ENCODE measurements at places on chromosomes 2 and 18.
A peak's percentile ranks its signal among the peaks of the same experiment; 100 is the strongest.

DNA sequence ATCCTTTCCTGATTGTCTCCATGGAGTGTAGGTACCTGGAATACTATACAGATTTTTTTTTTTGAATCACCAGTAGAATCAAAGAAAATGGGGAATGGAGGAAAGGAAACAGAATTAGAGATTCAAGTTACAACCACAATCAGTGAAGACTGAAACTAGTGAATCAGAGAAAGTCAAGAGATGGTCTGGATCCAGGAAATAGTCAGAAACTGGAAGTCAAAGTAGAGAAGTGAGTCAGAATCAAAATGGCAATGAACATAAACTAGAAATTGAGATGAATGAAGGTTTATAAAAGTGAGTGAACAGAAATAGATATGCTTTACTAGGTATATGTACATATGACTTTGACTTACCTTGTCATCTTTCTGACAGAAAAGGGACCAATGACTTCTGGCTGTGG, 579.0 kb downstream of the PLCL1 start:
- DNase-seq, result no peak

- no peak for DNase-seq
Observed at GRCh38 chr18:8616028-8616401, 6.8 kb downstream of the RAB12 start.

DNA sequence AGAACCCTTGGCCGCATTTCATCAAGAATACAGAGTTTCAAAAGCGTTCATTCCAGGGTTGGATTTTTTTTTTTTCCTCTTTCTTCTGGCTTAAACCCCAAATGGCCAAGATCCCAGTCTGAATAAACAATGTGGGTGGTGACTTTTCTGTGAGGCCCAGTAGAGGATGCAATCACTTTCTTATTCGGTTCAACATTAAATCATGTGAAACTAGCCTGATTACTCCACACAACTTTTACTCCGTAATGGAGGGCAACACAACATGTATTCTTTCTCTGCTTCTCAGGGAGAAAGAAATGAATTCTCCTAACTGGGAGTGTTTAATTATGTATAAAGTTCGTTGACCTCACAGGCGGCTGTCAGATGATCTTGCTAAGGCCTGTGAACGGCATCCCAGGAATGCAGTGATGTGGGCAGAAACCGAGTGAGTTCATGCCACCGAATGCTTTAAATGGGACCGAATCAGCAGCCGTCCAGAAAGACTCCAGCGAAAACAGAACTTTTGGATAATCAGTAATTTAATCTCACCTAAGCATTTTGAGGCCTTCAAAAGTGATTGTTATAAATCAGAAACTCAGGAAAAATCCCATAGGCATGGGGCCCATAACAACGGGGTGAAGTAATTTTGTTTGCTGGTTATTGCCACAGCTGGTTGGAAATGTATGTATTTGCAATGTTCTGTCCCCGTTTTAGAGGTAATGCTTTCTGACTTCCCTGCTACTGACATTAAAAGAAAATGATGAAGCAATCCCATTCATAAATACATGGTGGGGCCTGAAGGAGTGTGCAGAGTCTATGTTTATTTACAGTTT, 81.5 kb downstream of the BCL2 start:
- peak; percentile 56 for DNase-seq

DNA sequence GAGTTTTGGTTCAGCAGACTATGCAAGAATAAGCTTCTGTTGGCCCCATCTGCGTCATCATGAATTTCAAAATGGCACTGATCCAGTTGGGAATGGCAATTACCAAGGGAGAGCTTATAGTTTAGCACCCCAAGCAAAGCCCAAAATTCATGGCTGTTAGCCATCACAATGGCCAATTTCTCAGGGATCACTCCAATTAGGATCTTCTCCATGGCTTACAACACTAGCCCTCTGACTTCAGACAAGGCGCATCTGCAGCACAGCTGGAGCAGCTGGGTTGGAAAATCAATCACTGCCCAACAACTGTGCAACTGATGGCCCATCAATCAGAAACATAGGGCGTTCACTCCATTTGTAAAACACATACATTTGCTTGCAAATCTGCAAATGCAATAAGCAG, 273.6 kb downstream of the SRBD1 start:
- no peak for DNase-seq

DNA sequence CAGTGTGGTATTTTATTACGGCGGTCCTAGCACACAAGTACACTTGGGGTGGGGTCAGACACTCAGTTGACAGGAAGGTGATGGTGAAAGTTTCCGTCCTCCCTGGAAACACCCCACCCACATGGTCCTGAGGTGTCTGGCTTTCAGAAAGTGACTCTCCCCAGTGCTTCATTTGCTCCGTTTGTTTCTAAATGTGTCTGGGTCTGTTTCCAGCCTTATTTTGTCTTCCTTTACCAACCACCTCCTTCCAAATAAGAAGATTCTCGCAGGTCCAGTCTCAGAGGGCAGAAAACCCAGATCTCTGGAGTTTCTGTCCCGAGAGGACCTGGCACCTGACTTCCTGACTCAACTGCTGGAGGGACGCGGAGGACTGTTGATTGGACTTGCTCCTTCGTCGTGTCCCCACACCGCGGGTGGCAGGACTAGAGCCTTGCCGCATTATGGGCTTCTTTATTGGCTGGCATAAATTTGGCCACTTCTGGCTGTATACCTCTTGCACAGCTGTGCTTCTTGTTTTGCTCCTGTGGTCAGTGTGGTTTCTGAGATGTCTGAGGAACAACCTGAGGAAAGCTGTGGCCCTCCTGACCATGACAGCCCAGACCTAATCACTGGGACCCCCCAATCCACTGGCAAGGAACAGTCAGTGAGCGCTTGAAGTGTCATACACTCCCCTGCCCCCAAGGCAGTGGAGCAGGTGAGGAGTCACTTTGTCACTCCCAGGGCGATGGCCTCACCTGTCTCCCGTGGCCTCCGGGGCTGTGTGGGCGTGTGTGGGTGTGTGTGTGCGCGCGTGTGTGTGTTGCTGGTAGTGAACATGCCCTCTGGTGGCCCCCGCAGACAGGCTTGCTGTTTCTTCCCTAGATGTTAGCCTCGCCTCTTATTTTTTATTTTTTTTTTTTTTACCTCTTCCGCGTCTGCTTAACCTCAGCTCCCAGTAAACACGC, 45.6 kb downstream of the MEX3C start:
- no peak for DNase-seq

DNA sequence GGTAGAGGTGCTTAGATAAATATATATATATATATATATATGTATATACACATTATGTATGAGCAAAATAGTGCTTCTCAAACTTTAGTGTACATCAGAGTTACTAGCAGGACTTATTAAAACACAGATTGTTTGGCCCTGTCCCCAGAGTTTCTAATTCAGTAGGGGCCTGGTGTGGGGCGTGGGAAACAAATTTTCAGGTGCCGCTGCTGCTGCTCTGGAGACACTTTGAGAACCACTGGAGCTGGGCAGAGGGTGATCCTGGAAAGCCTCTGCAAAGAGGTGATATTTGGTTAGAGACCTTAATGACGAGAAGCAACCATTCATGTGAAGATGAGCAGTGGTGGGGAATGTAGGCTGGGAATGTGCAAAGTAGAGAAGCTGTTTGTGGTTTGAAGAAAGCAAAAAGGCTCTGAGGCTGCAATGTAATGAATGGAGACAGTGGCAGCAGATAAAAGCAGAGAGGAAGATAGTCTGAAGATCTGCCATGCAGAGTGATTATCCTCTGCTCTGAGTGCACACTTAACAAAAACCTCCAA, 142.9 kb downstream of the PLCL1 start:
- DNase-seq, result no peak

GRCh38 chr2:60837123-60837522, 44.3 kb upstream of the REL start:
- DNase-seq, result no peak

DNA sequence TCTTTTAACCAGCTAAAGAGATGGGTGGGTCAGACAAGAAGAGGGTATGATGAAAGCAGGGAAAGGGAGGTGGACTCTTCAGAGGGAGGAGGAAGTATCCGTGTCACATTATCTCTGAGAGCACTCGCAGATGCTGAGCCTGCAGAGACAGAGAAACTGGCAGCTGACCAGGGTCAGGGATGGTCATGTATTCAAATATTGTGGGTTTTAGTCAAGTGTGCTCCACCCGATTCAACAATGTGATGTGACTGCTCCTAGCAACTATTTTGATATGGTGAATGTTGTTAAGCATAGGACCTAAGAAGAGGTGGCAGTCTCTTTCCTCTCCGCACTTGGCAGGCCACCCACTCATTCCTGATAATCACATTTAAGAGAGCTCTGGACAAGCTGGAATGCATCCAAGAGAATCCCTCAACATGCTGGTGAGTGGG, 1.3 kb upstream of the CLIP4 start:
- no peak for DNase-seq

GRCh38 chr2:204357286-204357685, 188.0 kb upstream of the PARD3B start:
- no peak for DNase-seq

- no peak for DNase-seq
Observed at GRCh38 chr2:135783439-135783838, 41.8 kb downstream of the UBXN4 start.

- no peak for DNase-seq
Observed at GRCh38 chr2:171185941-171186340, 25.2 kb upstream of the TLK1 start.

- no peak for DNase-seq
Observed at GRCh38 chr2:18487106-18487913, 73.1 kb downstream of the RDH14 start.

DNA sequence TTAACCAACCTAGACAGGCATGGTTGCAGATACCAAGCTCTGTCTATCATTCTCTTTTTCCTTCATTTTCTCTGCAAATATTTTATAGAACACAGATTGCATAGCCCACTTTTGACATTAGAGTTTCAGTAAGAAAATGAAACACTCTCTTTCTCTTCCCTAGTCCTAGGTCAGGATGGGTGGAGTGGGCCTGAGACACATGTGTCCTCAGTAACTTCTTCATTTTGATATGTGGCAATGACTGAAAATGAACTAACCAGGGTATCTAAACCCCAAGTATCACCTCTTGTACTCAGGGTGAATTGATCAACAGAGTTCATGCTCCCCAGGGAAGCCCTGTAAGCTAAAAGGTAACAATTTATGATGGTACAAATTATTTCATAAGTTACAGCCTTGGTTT, 37.0 kb upstream of the KYNU start:
- DNase-seq, result no peak

- no peak for DNase-seq
Observed at GRCh38 chr2:96143848-96144480, 1.3 kb downstream of the DUSP2 start.

GRCh38 chr18:69031571-69031970, 233.7 kb downstream of the CCDC102B start:
- DNase-seq, result no peak

DNA sequence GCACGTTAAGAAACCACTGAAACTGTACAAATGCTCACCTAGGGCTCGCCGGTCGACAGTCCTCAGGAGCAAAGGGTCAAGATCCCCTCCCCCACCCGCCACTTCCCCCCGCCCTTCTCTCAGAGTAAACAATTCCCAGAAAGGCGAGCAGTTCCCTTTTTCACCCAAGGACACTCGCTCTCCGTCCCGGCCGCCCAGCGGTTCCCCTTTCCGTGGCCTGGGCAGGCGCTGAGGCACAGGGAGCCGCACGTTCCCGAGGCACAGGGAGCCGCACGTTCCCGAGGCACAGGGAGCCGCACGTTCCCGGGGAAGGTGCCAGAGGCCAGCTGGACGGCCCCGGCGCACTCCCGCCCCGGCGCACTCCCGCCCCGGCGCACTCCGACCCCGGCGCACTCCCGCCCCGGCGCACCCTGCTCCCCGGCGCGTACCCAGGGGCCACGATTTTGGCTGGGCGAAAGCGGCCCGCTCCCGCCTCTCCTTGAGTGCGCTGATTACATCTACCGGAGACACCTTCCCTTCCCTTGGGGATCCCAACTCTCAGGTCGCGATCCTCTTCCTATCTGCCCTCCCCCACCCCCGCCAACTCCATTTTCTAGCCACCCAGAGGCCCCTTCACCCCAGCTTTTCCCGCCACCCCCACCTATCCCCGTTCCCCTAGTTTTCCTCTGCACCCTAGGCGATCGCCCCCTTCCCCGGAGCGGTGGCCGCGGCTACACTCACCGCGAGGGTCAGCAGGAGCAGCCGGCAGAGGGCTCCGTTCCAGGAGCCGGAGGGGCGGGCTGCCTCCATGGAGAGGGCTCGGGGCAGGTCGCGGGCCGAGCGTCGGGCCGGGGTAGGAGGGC, 817 bp downstream of the DSC2 start:
- no peak for DNase-seq

- DNase-seq, result no peak
Observed at GRCh38 chr2:174312581-174313234, 22.0 kb upstream of the SP9 start.

GRCh38 chr2:99959261-99960014, 183.0 kb downstream of the AFF3 start:
- no peak for DNase-seq

DNA sequence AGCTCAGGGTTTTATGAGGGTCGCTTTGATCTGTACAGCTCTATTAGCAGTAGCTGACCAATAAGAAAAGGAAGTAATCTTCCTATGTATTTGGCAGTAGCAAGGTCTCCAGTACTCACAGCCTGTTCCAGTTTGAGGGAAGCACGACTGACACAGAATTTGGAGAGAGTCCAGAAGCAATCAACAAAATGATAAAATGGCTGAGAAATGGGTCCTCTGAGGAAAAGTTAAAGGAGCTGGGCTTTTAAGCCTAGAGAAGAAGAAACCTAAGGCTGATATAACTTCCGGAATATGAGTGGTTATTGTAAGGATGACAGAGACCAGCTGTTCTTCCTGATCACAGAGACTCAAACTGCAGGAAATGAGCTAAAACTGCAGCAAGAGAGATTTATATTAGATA, 382.8 kb downstream of the GPD2 start:
- no peak for DNase-seq

- DNase-seq, result no peak
Observed at GRCh38 chr2:120398051-120398995, 52.4 kb downstream of the INHBB start.

GRCh38 chr2:99489761-99490622, at the start of gene REV1:
REV1 (minus strand) TSS chr2:99490017; CDS start chr2:99464975, 25,042 bp downstream.
- DNase-seq, result peak; percentile 91

GRCh38 chr2:104321116-104321795, 532.7 kb upstream of the POU3F3 start:
- DNase-seq, result no peak

DNA sequence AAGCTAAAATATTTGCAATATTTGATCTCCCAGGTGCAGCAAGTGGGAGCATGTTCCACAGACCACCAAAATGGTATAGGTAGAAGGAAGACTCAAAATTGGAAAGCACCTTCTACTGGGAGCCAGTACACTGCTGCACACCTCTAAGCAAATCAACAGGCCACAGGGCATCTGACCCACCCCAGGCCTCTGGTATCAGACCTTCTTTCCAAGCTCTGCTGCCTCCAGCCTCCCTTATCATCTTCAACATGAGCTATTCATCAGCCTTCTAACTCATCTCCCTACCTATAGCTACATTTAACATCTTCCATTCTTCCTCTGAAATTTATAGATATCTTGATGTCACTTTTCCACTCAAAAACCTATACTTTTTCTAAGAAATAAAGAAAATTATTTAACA, 294.8 kb downstream of the ZEB2 start:
- DNase-seq, result no peak

DNA sequence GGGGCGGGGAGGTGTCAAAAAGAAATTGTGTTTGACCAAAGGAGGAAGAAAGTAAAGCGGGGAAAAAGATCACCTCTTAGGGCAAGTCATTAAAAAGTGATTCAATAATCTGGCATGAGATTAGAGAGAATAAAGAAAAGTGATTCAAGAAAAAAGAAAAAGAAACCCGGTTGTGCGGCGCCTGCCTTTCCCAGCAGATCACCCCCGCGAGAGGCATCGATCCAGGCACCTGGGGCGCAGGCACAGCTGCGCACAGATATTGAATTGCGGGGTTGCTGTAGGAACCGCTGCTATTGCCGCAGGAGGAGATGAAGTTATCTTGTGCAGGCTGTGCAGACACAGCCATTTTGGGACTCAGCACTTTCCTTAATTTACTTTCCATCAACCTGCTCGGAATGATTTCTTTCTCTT, 71.2 kb downstream of the PLB1 start:
- no peak for DNase-seq

Data from HTR-8/SVneo (cell line).